ENCODE measurements at places on chromosomes 2 and 18.

DNA sequence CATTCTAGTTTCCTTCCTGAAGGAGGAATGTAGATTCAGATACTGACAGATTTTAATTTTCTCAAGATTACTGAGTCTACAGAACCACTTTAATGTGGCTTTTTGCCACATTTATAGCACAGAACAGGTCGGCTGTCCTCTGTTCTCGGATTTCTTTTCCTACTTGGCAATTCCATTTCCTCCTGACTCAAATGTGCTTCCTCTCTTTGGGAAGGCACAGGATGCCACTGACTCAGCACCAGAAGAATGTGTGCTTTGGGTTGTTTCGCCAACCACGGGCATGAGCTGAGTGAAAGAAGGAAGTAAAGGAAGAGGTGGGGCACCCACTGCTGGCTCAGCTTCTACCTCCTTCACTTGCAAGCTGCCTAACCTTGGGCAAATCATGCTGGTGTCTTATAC is 970.6 kb upstream of the ACVR2A start:
- DNase-seq, result no peak

- DNase-seq, result no peak
These were observed 279.6 kb downstream of the ZNF804A start for GRCh38 chr2:184877909-184878308.

DNA sequence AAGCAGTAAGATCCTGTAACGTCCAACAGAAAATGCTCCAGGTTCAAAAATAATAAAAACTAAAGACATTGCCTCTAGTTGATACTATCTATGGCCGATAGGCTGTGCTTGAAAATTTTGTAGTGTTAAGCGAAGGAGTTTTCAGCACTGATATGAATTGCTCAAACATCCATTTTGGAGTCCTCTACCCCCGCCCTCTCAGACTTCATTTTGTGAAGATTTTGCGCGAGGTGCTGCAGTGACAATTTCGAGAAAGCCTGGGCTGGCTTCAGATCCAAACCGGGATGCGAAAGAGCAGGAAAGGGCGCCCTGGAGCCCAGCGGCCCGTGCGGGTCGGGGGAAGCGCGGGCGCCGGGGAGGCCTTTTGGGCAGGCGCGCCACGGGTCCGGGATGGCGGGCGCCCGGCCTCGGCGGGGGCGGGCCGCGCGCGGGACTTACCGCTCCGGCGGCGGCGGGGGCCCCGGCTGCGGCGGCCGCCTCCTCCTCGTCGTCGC is 1.8 kb downstream of the SP3 start:
- no peak for DNase-seq

GRCh38 chr2:203059567-203060240 is 45.0 kb downstream of the NBEAL1 start:
- no peak for DNase-seq

GRCh38 chr2:240257940-240258580 is 117.6 kb upstream of the OTOS start:
- no peak for DNase-seq

DNA sequence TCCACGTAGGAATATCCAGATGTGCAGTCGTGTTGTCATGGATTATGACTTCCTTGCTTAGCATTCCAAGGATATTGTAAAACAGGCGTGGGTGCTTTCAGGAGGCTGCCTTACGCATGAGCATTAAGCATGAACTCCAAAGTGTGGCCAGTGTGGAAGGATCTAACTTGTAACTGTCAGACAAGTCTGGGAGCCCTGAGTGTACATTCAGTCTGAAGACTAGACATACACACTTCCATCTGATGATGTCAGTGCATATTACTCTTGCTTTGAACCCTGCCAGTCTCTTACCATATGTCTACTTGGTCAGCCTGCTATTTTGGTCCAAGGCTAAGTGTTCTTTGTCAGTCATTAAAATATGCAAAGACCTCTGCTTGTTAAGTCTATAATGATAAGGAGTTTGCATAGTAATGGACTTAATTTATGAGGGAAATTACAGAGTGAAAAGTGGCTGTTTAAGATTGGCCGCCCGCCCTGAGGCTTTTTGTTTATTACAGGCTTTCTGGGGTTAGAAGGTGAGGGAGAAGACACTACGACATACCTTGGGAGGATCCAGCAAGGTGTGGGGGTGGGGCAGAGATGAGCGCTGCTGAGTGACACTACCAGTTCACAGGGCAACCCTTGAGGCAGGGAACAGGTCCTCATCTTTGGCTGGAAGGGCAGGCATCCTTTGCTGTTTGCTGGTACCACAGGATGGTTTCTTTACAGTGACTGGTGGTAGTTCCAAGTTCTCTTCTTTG is 48.3 kb downstream of the CABLES1 start:
- DNase-seq, result no peak

DNA sequence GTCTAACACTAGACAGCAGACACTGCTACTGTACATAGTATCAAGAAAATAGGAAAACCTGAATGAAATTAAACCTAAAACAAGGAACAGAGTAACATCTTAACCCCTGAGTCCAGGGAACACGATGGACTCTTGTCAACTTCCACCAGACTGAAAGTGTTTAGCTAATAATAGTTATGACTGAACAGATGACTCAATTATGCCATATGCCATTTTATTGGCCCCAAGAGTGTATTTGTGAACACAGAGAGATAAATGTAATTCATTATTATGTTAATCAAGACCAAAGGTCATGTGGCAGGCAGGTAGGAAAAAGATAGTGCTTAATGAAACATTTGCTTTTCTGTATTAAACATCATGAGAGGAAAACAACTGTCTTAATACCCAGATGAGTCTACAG is 58.0 kb downstream of the NYAP2 start:
- DNase-seq, result no peak

DNA sequence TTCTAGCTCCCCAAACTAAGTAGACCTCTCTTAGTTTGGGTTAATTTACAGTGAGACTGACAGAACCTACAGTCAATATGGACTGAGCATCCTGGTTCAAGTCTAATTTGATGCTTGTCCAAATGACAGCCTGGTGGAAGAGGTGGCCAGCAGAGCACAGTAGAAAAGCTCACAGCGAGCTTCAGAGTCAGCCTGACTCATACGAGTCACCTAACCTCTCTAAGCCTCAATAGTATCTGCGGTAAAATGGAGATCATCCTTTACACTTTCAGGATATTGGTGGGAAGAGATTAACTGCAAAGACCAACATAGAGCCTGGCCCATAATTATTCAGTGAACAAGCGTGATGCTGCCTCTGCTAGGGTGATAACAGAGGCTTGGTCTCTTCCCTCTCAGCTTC is 54.5 kb downstream of the DOCK10 start:
- DNase-seq, result no peak

GRCh38 chr2:157172239-157172638 is 85.3 kb upstream of the GALNT5 start:
- no peak for DNase-seq

GRCh38 chr2:146365041-146365440 is 1479.8 kb upstream of the ACVR2A start:
- DNase-seq, result no peak

DNA sequence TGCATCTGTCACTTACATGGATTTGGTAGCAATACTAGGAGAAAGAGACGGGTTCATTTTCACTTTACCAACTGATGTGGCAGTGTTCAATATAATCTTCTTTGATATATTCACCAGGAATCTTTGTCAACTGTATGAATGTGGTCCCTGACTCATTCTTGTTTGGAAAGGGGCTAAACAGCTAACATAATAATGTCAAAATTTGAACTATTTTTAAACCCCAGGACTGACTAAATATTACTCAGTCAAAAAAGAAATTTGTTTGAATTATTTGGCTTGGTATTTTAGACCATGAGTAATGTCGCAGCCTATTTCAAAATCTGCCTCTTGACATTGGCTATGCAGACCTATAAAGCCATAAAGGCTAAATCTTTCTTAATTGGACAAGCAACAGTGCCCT is 413.7 kb upstream of the RGPD4 start:
- DNase-seq, result no peak

DNA sequence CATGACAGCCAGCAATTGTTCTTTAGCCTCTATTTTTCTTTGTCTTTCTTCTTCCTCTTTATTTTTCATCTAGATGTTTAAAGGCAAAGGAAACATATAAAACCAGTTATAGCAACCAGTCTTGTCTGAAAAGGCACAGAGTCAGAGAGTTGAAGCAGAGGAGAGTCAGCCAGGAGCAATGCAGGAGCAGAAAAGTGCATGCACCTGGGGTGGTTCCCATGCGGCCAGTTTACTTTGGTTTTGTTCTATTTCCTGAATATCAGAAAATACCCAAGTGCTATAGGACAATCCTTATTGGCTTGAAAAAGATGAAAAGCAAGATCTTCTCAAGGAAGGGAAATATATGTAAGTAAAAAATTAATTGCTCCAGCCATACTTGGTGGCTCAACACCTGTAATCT is 44.9 kb downstream of the CFAP210 start:
- no peak for DNase-seq

DNA sequence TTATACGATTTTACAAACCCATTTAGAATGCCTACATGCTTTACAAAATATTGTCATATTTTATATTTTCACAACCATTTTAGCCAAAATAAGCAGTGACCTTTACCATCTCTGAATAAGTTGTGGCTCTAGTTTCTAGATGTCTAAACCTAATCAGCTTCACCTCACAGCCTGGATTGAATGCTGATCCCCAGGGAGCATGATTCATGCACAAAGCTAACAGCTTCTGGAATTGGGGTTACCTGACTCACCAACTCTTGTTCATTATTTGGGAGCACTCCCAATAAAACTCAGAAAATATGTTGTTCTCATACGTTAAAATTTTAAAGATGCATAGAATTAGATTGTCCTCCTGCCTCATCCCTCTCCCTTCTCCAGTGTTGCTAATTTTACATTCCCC is 611.7 kb upstream of the NETO1 start:
- no peak for DNase-seq

DNA sequence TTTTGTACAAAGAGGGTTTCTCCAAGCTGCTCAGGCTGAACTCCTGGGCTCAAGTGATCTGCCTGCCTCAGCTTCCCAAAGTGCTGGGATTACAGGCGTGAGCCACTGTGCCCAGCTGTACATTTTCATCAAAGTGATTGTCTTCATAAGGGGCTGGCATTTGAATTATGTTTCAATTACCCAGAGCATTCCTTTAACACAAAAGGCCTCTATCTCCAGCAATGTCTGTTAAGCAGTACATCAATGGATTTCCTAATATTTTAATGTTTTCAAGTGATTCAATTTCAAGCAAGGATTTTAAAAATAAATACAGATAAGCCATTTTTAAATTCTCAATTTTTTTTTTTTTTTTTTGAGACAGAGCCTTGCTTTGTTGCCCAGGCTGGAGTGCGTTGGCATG is 50.9 kb upstream of the AP1S3 start:
- no peak for DNase-seq

GRCh38 chr2:73907840-73908452 is 15.1 kb downstream of the ACTG2 start:
- peak; percentile 24 for DNase-seq

GRCh38 chr18:57831597-57832377 is 28.7 kb upstream of the ATP8B1 start:
- no peak for DNase-seq

DNA sequence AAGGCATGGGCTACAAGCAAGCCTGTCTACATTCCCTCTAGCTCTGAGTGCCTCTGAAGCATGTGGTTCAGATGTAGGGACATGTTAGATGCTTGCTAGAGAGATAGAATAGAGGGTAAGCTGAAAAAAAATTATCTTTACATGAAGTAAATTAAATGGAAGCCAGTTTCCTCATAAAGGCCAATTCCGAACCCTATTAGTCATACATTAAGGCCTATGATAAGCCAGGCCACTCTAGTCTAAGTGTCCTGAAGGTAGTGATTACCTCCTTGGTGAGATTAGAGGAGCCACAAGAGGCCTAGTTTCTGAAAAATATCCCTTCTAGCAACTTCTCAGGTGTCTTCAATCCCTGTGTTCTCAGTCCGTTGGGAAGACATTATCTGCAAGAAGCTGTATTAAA is 72.4 kb upstream of the NPAS2 start:
- DNase-seq, result no peak

GRCh38 chr2:106115250-106115649 is 78.9 kb downstream of the UXS1 start:
- DNase-seq, result no peak

GRCh38 chr2:178277741-178278197 is 83.5 kb downstream of the OSBPL6 start:
- DNase-seq, result no peak

DNA sequence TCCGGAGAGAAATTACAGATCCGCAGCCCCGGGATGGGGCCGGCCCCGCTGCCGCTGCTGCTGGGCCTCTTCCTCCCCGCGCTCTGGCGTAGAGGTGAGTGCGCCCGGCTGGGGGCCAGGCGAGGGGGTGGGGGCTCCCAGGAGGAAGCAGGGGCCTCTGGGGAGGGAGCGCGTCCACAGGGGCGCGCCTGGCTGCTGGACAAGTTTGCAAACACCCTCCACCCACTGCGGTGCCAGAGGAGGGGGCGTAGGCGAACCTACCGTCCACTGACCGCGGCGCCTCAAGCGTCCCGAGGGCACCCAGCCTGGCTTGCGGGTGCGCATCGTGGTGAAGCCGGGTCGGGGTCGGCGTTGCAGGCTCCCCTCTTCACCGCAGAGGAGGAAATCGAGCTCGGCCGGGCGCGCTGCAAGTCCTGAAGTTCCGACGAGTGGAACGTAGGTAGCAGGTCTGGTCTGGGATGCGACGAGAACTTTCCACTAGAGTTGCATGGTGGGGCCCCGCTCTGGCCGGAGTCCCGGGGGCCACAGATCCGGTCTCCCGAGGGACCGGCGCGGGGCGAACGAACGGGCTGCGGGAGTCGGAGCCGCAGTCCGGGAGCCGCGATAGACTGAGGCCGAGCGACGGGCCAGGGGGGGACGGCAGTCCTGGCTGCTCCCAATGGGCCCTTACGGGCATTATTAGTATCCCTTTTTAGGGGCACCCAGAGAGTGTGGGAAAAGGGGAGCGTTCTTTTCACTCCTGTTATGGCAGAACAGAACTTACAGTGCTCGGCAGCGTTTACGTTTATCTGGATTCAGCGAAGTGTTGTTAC is 502 bp downstream of the MERTK start:
- no peak for DNase-seq

GRCh38 chr2:231182513-231182899 is 15.9 kb upstream of the ARMC9 start:
- DNase-seq, result no peak

- no peak for DNase-seq
These were observed 84.7 kb downstream of the POLR1A start for GRCh38 chr2:86020984-86021383.

GRCh38 chr18:75582940-75583339 is 155.4 kb upstream of the SMIM21 start:
- DNase-seq, result no peak

GRCh38 chr2:200578778-200579177 is 7.0 kb upstream of the AOX1 start:
- DNase-seq, result no peak

DNA sequence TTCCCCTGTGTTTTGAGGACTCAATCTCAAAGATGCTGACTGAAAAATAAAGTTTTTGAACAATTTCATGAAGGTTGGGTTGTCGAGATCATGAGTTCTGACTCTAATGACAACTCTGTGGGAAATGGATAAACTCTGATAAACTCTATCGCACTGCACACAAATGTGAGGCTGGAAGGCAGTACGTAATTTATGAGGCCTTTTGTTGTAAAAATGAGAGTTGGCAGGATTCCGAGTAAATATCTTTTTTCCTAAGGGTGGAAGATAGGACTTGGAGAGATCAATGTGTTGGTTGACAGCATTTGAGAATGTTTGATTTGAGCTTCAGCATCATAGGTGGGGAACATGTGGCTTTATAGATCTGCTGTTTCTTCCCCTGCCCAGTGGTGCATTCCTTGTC is 90.4 kb downstream of the SPTBN1 start:
- DNase-seq, result no peak

GRCh38 chr2:12325806-12326205 is 390.9 kb upstream of the TRIB2 start:
- no peak for DNase-seq
